M059J (cell line): ENCODE measurements at places on chromosomes 7 and 10. TPM values are rescaled to one million over a fixed set of nuclear protein-coding genes. Genes with fewer than 3 reads are reported as not detected.

- DNase-seq = no peak
Measured at GRCh38 chr7:31986878-31987518, 83.2 kb downstream of the PDE1C start.

DNA sequence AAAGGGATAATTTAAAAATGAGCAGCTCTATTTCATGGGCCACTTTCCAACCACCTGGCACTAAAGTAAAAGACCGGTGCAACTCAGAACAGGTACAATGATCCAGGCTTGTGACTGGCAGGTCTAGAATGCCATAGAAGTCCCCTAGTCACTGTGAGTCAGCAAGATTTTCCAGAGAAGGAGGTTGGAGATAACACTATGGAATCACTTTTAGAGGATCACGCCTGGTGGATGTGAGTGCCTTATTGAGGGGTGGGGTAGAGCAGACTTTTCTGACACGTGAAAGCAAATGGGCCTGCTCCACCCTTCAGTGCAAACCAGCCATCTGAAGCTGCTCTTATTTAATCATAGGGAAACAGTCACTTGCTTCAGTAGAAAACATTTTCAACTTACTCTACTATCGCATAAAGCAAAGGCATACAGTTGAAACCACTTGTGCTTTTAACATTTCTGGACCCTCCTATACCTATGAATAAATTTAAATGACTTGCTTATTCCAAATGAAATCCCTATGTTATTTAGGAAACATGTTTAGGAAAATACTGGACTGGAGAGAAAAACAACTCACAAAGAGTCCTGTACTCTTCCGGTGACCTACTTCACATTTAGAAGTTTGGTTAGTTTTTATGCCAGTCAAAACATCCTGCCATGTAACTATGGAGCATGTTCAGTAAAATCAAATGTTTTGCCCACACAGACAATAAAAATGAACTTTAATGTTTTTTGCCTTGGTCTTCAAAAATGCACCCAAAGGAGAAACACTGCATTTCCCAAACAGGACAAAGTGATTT is 21.5 kb upstream of the AKR1C1 start:
- DNase-seq = peak; percentile 16

GRCh38 chr7:44112231-44112996 is 8.3 kb downstream of the AEBP1 start:
- DNase-seq = no peak

GRCh38 chr7:139071680-139072079 is 35.8 kb upstream of the ZC3HAV1L start:
- DNase-seq = no peak

- no peak for DNase-seq
Measured at GRCh38 chr7:144628176-144628575, 207.7 kb downstream of the TPK1 start.

DNA sequence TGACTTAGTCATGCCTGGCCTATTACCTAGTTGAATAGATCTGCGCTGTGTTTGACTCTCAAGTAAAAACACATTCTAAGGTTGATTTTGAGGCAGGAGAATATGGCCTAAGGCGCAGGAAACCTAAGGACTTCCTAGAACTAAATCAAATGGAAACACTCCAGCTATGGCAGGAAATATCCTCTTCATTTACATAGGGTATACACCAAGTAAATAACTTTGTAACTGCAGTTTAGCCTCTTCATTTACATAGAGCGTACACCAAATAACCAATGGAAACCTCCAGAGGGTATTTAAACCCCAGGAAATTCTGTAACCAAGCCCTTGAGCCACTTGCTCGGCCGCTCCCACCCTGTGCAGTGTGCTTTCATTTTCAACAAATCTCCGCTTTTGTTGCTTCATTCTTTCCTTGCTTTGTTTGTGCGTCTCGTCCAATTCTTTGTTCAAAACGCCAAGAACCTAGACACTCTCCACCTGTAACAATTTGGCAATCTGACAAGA is 35.6 kb upstream of the XRCC2 start:
- DNase-seq = no peak

- DNase-seq = no peak
Measured at GRCh38 chr10:100057948-100058347, 23.7 kb downstream of the CPN1 start.

GRCh38 chr10:91908337-91909116 is 759 bp downstream of the FGFBP3 start:
- peak; percentile 83 for DNase-seq

DNA sequence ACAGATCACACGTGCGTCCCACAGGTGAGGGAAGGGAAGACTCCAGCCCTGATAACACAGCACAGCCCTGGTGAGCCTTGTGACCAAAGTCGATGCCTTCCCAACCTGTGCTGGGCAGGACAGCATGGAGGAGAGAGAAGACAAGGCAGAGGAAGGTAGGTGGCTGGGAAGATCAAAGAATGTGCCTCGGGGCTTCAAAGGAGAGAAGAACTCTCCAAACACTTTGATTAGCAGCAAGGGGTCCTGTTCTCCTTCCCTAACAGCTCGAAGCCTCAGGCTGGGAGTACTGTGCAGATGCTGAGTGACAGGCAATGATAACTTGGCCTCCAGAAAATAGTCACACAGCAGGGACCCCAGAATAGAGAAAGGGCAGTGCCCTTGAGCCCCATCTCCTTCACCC is 288.5 kb downstream of the TCERG1L start:
- no peak for DNase-seq

GRCh38 chr10:110775020-110775375 is 96.7 kb upstream of the PDCD4 start:
- peak; percentile 32 for DNase-seq

DNA sequence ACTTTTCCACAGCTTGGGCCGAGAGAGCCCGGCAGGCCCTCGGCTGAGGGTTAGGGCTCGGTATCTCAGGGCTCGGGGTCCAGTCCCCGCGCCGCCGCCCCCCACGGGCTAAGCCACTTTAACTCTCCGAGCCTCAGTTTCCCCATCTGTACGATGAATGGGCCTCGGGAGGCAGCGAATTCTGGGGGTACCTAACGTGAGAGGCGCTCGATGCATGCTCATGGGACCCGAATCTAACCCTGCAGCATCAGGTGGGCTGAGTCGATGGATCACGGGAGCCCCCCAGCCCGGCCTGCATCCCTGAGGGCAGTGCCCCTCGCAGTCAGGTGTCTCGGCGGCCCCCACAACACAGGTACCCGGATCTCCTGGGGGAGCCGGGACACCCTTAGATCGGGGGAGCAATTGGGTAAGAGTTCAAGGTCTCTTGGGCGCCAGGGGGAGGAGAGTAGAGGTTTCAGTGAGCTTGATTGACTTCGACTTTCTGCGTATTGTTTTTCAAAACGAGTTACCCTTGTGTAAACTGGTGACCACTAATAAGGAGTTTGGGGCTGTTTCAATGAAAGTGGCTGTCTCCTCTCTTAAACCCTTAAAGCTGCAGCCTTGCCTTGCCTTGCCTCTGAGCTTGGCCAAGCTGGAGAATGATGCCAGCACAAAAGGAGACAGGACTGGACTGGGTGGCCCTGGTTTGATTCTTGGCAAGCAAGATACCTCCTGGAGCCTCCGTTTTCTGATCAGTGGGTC is 631 bp downstream of the POR start:
- DNase-seq = peak; percentile 39

- no peak for DNase-seq
Measured at GRCh38 chr10:336247-336646, 201.0 kb downstream of the ZMYND11 start.

Gene STK31
- total RNA-seq = not detected in 2 replicates

Gene CCNJ
- 3.8 and 4.1 TPM in 2 replicates for total RNA-seq

Gene NEUROG3
- not detected in 2 replicates for total RNA-seq
